Body of pancreas (tissue), 4 donors: ENCODE measurements at places on chromosomes 7 and 10. TPM values are rescaled to one million over a fixed set of nuclear protein-coding genes. Genes with fewer than 3 reads are reported as not detected.

The PLXDC2 gene
- 13.5 TPM for total RNA-seq

The GNAT3 gene
- total RNA-seq = 0.26 TPM

The TUBB8 gene
- 14.2 TPM for total RNA-seq

The WNT8B gene
- total RNA-seq = not detected

The PPP1R17 gene
- not detected for total RNA-seq

DNA sequence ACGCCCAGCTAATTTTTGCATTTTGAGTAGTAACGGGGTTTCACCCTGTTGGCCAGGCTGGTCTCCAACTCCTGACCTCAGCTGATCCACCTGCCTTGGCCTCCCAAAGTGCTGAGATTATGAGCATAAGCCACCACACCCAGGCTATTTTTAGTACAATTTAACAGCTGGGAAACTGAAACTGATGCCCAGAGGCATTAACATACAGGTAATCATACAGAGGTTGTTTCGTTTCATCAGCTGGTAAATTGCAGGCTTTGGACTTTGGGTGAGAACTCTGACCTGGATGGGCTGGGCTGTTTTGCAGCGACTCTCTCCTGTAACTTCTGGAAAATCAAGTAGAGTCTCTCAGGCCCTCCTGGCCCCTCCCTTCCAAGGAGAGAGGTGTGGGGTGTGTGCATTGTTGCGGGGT is 6.2 kb upstream of the ACHE start:
- no peak for DNase-seq

GRCh38 chr7:95628831-95629439 is 32.6 kb upstream of the PDK4 start:
- peak; percentile 38 for DNase-seq

DNA sequence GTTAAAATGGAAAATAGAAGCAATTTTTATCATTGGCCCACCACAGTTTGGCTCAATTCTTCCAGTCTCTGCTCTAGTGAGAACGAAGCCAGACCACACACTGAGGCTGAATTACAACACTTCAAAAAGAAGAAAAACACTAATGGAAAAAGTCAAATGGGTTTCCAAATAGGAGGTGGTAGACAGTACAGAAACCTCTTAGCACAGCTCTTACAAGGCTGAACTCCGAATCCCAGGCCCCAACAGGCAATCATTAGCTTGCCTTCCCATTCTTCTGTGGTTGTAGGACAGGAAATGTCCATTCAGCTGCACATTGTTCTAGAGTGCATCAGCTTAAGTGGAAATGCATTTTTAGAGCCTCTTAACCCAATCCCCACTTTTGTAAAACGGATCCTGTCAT is 115.1 kb upstream of the MEOX2 start:
- peak; percentile 11 for DNase-seq

GRCh38 chr10:59281861-59282260 is 80.5 kb downstream of the FAM13C start:
- no peak for DNase-seq

GRCh38 chr7:43872406-43873110 is 3.2 kb upstream of the MRPS24 start:
- DNase-seq = no peak

- DNase-seq = peak; percentile 5
Observed at GRCh38 chr7:30918676-30919075, 7.0 kb downstream of the AQP1 start.

- DNase-seq = no peak
Observed at GRCh38 chr10:88442716-88443115, 140.4 kb downstream of the RNLS start.

GRCh38 chr10:79142064-79142491 is 73.3 kb downstream of the ZMIZ1 start:
- DNase-seq = no peak

GRCh38 chr10:35942057-35942456 is 300.0 kb upstream of the FZD8 start:
- DNase-seq = no peak

- no peak for DNase-seq
Observed at GRCh38 chr10:102691285-102692066, 22.7 kb downstream of the ARL3 start.

- no peak for DNase-seq
Observed at GRCh38 chr10:99433378-99434020, 3.1 kb upstream of the GOT1 start.

DNA sequence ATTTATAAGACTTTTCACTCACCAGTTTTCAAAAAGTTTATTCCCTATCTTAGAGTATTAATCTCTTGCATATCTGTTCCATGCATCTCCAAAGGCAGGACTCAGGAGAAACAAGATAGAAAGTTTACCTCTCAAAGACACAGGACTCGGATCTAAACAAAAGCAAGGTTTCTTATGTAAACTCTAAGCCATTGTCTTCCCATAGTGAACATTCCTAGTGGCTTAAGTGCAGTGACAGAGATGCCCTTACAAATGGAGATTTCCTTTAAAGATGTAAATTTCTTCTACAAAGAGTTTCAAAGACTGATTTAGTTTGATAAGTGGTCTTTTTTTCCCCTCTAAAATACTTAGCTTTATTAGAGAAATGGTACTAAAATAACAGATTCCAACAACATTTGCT is 209.8 kb downstream of the ACTR3B start:
- no peak for DNase-seq

DNA sequence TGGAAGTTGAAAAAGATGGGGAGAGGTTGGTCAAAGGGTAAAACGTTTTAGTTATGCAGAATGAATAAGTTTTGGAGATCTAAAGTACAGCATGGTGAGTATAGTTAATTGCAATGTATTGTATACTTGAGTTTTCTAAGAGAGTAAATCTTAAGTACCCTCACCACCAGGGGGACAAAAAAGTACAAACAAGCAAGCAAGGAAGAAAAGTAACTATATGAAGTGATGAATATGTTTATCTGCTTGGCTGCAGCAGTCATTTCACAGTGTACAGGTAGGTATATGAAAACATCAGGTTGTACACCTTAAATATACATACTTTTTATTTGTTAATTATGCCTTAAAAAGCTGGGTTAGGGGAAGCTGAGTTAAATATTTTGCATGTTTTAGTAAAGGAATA is 157.3 kb downstream of the PCLO start:
- DNase-seq = no peak

- DNase-seq = no peak
Observed at GRCh38 chr10:91493313-91493712, 83.2 kb downstream of the HECTD2 start.

- no peak for DNase-seq
Observed at GRCh38 chr7:42123716-42124115, 113.3 kb downstream of the GLI3 start.

GRCh38 chr7:129469930-129470329 is 32.4 kb upstream of the SMKR1 start:
- no peak for DNase-seq

- no peak for DNase-seq
Observed at GRCh38 chr10:25888627-25889026, 45.4 kb upstream of the MYO3A start.

DNA sequence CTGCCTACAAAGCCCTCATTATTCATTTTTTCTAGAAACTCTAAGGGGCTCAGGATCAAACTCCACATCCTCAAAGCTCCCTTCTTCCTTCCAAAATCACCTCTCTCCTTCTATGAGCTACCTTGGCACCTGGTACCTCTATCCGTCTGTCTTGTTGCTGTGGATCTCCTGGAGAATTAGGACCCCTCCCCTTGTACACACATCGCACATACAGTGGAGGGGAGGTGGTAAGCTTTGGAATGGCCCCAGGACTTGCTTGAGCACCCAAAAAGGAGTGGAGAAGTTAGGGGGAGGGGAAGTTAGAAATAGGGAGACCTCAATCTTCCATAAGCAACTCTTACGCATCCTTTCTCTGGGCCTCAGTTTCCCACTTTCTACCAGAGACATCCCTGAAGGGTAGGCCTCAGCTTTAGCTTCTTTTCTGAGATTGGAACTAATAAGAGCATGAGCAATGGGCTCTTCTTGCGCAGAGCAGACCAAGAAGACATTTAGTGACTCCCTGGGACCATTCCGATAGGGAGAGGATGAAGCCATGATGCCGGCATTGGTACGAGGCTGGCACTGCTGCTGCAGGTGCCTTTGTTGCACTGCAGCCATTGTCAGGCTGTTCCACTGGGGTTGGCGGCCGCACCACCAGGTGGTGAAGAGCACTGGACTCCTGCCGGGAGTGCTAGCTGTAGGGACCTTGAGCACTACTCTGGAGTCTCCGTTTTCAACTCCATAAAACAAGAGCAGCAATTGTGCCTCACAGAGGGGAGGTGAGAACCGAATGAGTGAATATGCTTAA is 4.5 kb downstream of the CYP26C1 start:
- no peak for DNase-seq

GRCh38 chr10:82377608-82378007 is 502.6 kb downstream of the NRG3 start:
- peak; percentile 54 for DNase-seq

DNA sequence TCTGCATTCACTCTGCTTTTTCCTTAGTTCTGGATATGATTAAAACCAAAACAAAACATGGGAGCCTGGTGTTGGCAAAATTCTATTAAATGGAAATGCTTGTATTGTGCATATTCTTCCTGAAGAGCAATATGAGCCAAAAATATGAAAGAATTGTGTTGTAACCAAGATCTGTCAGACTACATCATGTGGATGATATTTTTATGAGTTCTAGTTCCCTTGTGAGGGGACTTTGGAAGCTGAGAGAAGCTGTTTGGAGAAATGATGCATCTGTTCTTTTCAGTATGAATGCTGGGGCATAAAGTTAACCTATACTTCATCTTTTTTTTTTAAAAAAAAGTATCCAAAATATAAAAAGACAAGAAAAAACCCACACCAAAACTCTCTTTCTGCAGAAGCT is 782.7 kb downstream of the ANKRD7 start:
- DNase-seq = no peak

- no peak for DNase-seq
Observed at GRCh38 chr10:70590655-70591416, 11.7 kb downstream of the PRF1 start.

DNA sequence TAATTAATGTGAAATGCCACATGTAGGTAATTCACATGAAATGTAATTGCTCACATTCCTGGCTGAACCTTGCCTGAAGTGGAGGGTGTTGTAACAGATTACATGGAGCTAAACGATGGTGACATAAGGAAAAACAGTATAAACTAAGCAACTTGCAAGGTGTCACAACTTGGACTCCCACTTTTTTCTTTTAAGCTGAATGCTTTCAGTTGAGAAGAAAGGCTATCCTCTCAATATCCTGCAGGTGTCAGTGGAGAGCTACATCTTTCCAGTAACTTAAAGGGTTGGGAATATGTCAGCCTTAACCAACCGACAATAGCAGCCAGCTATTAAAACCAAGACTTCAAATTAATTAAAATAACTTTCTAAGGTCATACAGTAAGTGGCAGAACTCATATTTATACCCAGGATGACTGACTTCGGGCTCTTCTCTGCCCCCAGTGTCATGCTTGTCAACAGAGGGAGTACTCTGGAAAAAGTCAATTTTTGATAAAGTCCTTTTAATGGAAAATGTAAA is 33.7 kb downstream of the NRBF2 start:
- no peak for DNase-seq

- no peak for DNase-seq
Observed at GRCh38 chr10:25398680-25399079, 223.9 kb downstream of the GPR158 start.

DNA sequence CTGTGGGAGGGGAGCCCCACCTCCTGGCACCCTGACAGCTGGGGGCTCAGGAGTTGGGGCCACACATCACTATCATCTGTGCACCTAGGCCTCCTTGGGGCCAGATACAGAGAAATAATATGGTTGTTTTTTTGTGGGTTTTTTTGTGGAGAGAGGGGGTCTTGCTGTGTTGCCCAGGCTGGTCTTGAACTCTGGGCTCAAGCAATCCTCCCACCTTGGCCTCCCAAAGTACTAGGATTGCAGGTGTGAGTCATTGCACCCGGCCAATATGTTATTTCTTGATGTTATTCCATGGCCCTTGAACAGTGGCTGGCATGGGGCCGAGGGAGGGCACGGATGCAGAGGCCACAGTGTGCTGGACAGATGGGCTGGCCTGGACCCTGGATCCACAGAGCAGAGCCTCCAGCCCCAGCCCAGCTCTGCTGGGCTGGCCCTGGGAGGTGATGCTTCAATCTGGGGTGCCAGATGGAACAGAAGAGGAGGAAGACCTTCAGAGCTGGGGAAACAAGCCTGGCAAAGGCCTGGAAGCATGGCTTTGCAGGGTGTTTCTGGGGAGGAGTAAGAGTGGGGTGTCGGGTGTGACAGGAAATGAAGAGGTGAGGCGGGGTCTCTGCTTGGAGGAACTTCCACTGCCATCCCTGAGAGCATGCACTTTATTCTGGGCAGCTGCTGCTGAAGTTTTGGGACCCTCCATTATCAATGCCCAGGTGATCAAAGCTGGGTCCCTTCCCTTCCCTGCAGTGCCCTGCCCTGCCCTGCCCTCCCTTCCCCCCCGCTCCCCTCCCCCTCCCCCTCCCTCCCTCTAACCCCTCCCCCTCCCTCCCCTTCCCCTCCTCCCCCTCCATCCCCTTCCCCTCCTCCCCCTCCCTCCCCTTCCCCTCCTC is 3.7 kb upstream of the FZD9 start:
- no peak for DNase-seq

DNA sequence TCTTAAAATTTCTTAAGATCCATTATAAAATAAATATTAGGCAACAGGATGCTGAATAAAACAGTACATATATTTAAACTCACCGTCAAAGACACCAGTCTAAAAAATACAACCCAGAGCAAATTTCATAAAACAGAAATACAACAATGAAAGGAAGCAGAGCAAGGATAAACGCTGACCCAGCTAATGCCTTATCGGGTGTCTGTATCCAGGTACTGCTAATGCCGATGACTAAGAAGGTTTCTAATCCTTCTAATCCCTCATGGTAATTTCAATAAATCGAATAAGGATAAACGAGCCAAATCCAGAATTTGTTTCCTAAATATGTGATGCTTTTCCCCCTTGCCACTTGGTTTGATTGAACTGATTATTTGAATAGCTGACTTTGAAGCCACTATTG is 1.7 kb downstream of the HYCC1 start:
- DNase-seq = no peak

DNA sequence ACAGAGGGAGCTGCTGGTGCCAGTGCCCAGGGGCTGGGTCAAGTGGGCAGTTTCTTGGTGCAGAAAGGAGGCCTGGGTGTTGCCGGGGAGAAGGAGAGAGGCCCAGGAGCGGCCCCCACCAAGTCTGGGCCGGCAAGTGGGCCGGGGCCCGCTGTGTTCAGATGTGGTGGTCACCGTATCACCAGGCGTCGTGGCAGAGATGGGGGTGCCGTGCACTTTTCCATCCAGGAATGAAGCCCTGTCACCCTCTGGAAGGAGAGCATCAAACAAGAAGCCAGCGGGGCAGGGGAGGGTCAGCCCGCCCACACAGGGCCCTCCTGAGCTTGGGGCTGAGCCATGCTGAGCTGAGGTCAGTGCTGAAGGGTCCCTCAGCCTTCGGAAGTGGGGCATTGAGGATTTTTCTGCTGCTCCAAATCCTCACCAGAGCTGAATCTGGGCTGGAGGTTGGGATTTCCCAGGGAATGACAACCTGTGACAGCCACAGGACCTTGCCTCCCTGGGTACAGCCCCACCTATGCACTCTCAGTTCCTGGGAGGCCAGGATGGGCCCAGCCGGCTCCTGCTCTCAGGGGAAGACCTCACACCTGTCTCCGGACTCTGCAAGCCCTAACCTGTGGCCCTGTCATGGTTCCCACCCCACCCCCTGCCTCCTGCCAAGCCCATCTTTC is 27.9 kb upstream of the INPP5A start:
- no peak for DNase-seq

- no peak for DNase-seq
Observed at GRCh38 chr7:38628630-38629385, 2.4 kb downstream of the AMPH start.
